ENCODE measurements at places on chromosomes 16 and 17.

DNA sequence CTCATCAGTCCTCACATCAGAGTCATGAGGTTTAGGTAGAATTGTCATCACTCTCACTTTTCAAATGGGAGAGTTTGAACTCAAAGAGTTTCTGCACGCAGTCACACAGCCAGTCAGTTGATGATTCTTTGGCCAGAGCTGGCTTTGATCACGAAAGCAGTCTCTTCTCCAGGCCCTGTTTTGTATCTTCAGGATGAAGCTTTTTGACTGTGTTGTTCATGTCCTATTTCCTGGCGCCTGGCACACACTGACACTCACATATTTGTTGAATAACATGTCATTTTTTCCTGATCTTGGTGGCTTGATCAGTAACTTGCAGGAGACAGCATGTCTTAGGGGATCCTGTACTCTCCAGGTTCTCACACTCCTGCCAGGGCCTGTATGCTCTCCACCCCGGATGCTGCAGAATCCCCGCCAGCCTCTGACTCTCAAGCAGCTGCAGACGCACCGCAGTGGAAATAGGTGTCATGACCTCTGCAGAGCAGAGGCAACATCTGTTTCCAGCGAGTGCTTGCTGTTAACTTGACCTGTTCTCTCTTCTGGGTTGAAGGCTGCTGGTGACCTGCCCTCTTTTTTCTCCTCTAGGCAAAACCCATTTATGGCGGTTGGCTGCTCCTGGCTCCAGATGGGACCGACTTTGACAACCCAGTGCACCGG is 33.0 kb downstream of the MPRIP start:
- no peak for DNase-seq

- DNase-seq: no peak
Observed at GRCh38 chr16:8594149-8594666, 3.9 kb upstream of the TMEM114 start.

DNA sequence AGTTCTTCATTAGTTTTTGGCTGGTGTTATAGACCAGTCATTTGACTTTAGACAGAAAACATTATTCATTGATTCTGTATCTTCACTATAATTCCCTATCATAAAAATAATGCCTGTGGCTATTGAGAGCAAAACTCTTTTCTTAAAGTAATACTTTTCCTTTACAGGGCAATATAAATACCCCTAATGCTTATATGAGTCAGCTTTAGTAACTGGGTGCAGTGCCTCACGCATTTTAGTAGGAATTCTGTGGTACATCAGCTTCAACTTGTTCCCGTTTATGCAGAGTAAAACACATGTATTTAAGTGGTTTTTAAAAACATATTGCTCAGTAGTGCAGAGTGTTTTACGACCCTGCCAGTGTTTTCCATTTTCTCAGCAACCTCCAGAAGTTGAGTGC is 68.1 kb downstream of the SEC14L1 start:
- DNase-seq: no peak

DNA sequence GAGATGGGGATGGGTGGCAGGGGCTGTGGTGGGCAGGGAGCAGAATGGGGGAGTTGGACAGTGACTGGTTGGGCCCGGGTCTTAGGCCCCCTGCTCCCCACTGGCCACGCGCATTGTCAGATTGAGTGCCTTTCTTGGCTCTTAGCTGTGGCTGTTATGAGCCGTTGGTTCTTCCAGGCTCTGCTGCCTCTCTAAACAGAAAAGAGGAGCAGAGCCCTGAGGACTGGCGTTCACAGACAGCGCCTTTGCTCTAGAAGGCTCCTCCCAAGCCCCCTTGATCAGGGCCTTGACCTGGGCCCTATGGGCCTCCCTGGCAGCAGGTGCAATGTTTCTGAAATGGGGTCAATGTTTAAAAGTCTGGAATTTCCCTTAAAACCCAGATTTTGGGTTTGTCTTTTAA is 14.8 kb upstream of the NUDT16L1 start:
- DNase-seq: no peak

DNA sequence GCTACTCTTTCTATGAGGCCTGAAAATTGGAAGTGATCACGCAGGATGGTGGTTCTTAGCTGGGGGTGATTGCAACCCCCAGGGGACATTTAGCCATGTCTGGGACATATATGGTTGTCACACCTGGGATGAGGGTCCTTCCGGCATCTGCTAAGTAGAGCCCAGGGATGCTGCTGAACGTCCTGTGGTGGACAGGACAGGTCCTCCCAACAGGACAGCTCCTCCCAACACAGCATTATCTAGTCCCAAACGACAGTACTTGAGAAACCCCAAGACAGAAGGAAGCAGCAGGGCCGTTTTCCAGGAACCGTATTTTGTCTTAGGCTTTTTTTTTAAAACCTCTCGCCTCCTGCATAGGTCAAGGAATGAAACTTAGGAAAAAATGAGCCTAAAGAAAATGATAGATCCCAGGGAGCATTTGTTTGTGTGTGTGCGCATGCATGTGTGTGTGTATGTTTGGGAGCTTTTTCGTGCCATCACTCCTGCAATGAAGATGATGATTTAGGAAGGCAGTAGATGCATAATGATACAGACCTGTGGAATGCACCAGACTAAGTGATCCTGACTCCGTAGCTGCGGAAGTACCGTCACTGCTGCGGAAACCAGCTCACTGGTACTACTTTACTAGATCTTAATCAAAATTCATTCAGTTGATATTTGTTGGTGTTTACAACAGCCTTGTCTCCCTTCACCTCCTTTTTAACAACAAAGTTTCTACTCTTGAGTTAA is 118.2 kb downstream of the SNX29 start:
- DNase-seq: no peak

DNA sequence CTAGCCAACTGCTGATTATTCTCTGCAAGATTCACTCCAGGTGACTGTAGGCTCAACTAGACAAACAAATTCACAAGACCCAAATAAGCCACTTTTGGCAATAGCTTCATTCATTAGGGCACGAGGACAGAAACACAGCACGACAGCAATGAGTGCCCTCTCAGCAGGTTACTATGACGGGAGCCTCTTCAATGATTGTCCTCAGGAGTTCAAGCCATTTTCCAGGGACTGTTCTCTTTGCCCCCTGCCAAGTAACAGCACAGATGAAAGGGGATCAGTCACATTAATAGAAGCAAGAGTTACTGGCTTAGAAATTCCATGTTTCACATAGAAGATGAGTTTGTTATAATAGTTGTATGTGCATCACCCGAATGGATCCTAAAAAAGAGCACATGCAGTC is 712.2 kb downstream of the CDH8 start:
- no peak for DNase-seq

DNA sequence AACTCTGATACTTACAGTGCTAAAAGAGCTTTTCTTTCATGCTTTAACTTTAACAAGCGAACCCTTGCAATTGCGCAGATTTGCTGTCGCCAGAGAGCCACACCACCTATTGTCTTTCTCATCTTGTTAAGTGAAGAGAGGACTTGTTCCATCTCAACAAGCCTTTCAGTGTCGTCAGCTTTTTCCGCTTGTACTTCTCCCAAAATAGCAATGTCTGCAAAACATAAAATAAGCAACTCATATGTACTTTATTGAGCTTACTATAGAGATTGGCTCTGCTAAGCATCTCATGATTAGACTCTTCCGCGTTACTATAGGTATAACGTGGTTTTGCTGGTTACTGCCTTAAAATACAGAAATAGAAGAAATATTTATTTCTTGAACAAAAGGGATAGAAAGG is 51.9 kb downstream of the ABCA8 start:
- no peak for DNase-seq

DNA sequence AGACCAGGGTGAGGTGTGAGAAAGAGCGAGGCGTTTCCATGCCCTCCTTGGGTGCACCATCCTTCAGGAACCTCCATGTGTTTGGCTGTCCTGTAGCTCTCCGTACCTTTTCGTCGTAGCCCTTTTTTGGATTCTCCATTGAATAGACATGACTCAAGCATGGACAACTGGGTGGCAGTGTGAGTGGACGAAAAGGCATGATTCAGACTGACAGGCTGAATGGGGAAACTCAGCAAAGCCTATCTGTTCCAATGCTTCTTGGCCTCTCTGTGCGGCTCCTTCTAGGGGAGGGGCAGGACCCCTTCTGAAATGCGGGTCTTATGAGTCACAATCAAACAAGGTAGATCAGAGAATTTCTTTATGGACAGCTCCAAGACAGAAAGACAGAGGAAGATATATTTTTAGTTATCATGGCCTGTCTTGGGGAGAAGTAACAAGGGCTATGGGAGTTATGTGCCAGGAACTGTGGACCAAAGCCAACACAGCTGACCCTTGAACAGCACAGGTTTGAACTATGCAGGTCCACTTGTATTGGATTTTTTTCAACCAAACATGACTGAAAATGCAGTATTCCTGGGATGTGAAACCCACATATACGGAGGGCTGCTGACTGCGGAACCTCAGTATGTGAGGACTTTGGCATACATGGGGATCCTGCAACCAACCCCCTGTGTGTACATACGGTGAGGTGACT is 22.9 kb downstream of the ADORA2B start:
- no peak for DNase-seq

GRCh38 chr16:68155425-68155824 is 70.3 kb downstream of the NFATC3 start:
- DNase-seq: no peak

DNA sequence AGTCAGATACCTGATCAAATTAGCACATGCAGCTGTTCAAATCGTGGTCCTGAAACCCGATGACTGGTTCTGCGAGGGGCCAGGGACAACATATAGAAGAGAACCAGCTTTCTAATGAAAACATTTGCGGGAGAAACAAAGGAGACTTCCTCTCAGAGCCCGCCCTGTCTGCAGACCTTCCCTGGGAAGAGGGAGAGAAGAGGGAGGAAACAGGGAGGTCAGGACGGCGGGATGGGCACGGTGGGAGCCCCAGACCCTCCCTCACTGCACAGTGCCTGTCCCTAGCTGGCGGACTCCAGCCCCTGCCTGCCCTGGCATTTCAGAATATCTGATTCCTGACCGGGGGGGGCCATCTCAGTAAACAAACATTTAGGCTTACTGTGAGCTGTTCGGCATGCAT is 317.3 kb downstream of the FOXL1 start:
- DNase-seq: no peak

GRCh38 chr17:80760511-80760911 is 215.9 kb downstream of the RPTOR start:
- no peak for DNase-seq

- no peak for DNase-seq
Observed at GRCh38 chr16:85431431-85432124, 181.5 kb upstream of the GSE1 start.

Data from stimulated activated CD8-positive, alpha-beta memory T cell treated with anti-CD3 and anti-CD28 coated beads, Interleukin-15, amount 100 ng/mL, for 4 hours (primary cell).